ENCODE measurements at places on chromosomes 11 and 22.

DNA sequence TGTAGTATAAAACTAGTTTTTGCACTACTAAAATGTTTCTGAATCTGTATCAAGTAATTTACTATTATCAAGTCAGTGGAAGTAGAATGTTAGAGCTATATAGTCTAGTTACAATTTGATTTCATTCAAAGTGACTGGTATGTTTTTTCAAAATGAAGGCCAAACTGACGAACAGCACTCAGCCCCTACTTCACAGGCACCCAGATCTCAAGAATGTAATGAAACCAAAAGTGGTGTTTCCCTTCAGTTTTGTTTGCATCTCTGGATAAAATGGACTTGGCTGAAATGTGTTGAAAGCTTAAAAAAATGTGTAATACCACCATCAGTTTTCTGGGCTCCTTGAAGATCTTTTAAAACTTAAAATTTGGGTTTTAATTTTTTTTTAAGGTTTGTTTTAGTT, 46.4 kb downstream of the QSER1 start:
- DNase-seq = no peak

DNA sequence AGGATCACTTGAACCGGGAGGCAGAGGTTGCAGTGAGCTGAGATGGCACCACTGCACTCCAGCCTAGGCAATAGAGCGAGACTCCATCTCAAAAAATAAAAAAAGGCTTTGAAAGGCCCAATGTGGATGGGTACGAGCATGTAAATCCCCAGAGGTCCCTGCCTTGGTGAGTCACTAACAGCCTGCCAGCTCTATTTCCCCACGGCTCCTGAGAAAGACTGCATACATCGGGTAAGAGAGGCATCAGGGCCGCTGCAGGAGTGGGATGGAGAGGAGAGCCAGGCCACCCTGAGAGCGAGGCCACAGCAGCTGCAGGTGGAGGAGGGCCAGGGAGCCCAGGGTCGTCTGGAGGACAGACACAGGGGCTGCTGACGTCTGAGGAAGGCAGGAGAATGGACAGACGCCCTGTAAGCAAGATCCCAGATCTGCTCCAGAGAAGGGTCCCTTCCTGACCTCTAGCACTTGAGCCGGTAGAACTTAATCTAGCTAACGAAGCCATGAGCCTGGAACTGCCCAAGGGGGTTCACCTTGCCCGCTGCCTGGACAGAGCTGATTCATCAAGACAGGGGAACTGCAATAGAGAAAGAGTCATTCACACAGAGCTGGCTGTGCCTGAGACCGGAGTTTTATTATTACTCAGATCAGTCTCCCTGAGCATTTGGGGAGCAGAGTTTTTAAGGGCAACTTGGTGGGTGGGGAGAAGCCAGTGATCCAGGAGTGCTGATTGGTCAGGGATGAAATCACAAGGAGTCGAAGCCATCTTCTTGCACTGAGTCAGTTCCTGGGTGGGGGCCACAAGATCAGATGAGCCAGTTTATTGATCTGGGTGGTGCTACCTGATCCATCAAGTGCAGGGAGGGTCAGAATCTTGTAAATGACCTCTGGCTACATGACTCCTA, 5.1 kb upstream of the KRTAP5-9 start:
- DNase-seq = no peak

DNA sequence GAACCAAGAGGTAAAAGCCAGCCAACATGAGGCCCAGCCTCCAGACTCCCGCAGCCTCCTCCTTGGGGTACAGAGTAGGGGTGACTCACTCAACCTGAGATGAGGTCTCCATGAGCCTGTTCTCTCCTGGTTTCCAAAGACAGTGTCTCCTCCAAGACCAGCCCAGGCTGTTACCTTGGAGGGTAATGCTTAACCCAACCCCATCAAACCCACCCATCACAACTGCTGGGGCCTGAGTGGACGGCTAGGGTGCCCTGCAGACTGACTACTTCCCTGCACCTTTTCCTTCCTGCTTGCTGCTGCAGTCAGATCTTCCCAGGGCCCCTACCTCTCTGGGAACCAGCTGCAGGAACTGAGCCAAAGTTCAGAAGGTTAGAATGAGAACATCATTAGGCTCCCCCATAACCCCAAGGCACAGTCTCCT, 5.1 kb upstream of the NOL12 start:
- DNase-seq = no peak

- DNase-seq = no peak
These were observed 918 bp upstream of the CAPN5 start for GRCh38 chr11:77065878-77066228.

GRCh38 chr11:115220911-115221310, 283.3 kb downstream of the CADM1 start:
- no peak for DNase-seq

GRCh38 chr11:64898076-64898445, 18.9 kb downstream of the ATG2A start:
- DNase-seq = no peak

DNA sequence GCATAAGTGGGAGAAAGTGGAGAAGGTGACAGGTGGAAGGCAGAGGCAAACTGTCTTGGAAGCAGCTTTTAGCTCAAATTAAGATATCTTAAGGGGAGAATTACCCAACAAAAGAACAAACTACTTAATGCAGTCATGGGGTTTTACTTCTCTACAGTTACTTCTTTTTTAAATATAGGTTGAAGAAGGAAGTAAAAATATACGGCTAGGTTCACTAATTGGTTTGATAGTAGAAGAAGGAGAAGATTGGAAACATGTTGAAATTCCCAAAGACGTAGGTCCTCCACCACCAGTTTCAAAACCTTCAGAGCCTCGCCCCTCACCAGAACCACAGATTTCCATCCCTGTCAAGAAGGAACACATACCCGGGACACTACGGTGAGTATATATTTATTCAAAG, 40.8 kb downstream of the PDHX start:
- no peak for DNase-seq

- no peak for DNase-seq
These were observed 23.9 kb downstream of the SLC22A12 start for GRCh38 chr11:64614917-64615316.

DNA sequence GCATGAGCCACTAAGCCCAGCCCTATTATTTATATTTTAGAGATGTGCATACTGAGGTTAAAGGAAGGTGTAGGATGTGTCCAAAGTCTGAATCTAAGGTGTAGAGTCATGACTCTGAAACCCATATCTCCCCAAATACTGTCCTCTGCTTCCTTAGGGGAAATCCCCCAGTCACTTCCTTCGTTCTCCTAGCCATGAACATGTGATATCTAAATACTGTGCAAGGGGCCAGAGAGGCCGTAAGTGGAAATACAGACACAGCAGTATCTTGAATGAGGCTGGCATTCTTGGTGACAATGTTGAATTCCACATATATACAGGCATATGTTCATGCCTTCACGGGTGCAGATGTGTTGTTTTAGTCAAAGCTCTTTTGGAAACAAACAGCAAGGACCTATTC, 21.3 kb upstream of the PATZ1 start:
- no peak for DNase-seq

DNA sequence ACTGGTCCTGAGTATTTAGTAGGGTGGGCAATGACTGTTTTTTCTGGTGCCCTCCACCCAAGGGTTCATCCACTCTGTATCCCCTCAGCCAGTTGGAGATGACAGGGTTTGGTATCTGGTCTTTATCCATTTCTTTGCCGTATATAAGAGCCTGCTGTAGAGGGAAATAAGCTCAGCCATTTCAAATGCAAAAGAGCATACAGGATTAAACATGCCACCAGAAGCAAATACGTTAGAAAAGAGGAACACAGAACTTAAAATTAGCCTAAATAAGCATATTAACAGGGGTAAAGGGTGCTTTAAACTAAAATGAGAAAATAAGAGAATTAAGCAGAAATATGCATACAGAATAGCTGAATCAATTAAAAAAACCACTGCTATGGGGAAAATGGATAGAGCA, 27.8 kb upstream of the TOP3B start:
- DNase-seq = no peak

DNA sequence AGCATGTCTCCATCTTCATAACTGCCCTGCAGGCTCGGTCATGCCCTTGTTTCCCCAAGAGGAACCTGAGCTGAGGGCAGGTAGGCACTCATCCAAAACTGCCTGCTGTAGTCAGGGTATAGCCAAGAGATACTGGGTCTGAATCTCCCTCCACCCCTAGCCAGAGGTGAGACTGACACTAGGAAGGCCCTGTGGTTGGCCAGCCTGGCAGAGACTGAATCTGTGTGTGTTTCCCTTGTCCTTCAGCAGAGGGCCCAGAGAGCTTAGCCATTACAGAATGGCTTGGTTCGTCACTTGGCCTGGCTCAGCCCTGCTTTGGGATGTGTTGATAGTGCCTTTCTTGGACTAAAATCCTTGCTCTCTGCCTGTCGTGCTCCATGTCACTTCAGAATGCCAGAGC, 79.3 kb upstream of the SUSD2 start:
- no peak for DNase-seq

DNA sequence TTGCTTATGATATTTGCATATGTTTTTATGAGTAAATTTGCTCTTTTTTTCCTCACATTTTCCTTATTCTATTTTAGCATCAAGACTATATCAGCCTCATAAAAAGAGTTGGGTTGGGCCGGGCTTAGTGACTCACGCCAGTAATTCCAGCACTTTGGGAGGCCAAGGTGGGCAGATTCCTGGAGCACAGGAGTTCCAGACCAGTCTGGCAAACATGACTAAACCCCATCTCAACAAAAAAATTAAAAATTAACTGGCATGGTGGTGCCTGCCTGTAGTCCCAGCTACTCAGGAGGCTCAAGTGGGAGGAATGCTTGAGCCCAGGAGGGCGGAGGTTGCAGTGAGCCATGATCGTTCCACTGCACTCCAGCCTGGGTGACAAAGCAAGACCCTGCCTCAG, 148.8 kb upstream of the ANO5 start:
- no peak for DNase-seq

DNA sequence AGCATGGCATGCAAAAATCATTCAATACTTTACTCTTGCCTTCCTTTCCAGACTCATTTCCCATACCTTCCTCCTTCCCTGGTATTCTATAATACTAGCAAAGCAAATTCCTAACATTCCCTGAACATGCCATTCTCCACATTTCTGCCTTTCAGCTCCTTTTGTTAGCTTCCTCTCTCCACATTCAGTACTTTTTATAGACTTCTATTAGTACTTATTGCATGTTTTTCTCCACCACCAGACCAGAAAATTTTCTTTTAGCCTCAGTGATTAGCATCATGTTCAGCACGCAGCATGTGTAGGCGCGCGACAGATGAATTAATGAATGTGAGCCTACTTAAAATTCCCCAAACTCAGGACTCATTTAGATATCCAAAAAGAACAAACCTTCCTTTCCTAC, 935.3 kb downstream of the DLG2 start:
- no peak for DNase-seq

GRCh38 chr11:105790840-105791239, 181.0 kb downstream of the GRIA4 start:
- no peak for DNase-seq

- peak; percentile 14 for DNase-seq
These were observed 4.4 kb downstream of the POLA2 start for GRCh38 chr11:65266210-65266609.

GRCh38 chr22:50732681-50733080, 5.3 kb upstream of the ACR start:
- no peak for DNase-seq

DNA sequence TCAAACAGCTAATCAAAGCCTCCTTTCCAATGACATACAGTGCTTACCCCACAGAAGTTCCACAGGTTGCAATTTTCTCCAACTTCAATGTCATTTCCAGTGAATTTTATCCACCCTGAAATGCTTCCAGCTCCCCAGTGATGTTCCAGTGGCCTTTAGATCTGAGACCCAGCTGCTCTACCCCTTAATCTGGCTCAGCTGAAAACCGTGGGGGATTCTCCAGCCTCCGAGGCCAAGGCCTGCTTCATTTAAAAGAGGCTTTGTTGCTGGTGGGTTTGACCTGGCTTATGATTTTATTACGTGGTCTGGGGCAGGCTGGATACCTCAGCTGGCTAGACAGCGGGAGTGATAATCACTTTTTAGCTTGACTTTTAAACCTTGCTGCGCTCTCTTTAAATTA, 10.9 kb downstream of the HEPHL1 start:
- DNase-seq = no peak

GRCh38 chr22:46934746-46935491, 172.5 kb downstream of the TBC1D22A start:
- peak; percentile 19 for DNase-seq

DNA sequence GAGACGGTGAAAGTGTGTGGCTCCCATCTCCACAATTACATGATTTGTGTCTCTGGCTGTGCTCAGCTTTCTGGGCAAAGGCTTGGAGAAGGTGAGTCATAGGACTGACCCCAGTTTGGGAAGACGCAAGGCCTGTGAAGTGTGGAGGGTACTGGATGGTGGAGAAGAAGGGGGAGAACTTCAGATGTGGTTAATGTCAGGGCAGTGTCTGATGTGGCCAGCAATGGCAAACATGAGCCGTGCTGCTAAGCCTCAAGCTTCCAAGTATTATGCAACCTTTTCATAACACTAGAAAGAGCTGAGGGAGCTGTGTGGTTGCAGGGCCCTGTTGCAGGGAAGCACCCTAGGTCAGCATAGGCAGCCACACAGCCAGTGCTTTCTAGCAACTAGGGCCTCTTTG, 110.9 kb downstream of the NTM start:
- DNase-seq = no peak

DNA sequence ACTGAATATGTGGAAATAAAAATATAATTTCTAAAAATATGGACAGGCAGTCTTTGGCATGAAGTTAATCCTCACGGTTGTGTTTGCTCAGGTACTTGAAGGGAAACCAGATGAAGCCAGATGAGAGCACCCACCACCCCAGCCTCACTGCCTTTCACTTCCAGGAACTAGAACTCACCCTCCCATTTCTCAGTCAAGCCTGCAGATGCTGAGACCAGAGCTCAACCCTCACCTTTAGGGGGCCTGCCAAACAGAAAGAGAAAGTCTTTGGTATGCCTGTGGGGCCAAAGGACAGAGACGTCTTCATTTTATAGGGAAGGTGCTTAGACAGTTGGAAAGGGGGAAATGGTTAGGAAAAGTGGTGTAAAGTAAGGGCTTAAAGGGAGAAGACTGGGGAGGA, 252.8 kb upstream of the PLET1 start:
- no peak for DNase-seq

DNA sequence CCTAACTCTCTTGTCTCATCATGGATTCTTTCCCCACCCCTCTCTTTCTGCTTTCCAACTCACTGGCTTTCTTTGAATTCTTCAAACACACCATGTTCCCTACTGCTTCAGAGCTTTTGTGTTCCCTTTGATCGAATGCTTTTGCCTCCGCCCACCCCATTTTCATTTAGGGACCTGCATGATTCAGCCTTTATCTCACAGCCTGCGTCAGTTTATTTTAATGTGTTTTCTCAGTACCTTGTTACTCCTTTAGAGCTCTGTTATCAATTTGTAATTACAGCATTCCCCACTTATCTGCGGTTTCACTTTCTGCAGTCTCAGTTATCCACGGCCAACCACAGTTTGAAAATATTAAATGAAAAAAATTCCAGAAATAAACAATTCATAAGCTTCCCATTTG, 451.3 kb downstream of the METTL15 start:
- no peak for DNase-seq

- no peak for DNase-seq
These were observed 413.9 kb downstream of the TENM4 start for GRCh38 chr11:79026803-79027445.

- no peak for DNase-seq
These were observed 19.9 kb upstream of the TMPRSS13 start for GRCh38 chr11:117949062-117949461.
